ENCODE measurements at places on chromosomes 7 and 10.

GRCh38 chr7:135263321-135263970, 29.8 kb downstream of the STRA8 start:
- DNase-seq, result no peak

- no peak for DNase-seq
Measured at GRCh38 chr10:132328106-132328505, 3.9 kb upstream of the LRRC27 start.

GRCh38 chr7:498678-499641, 20.7 kb downstream of the PDGFA start:
- no peak for DNase-seq

GRCh38 chr7:115516341-115516740, 514.2 kb downstream of the TFEC start:
- DNase-seq, result no peak

DNA sequence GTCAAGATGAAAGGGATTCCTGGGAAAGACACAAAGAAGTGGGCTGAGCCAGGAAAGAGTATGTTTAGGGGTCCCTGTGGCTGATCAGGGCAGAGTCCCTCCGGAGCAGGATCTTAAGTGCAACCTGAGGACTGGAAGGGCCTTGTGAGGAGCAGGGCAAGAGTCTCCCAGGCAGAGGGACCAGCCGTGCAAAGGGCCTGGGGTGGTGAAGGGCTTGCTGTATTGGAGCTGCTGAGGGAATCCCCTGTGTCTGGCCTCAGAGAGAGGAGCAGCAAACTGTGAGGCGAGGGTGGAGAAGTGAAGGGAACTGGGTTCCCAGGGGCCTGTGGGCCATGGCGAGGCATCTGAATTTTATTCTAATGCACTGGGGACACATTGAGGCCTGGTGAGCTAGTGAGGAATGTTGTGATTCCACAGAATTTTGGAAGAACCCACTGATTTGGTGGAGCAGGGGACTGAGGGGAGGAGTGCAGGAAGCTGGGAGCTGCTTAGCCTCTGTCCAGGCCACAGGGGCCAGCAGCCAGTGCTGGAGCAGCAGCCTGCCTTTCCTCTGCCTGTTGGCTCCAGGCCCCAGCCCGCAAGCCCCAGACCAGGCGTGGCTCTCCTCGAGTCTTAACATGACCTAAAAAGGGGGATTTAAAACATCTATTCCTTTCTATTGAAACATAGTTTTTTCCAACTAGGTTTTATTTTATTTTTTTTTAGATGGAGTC, 138.4 kb upstream of the IGFBP3 start:
- DNase-seq, result no peak

- no peak for DNase-seq
Measured at GRCh38 chr10:61411706-61412105, 41.5 kb downstream of the TMEM26 start.

DNA sequence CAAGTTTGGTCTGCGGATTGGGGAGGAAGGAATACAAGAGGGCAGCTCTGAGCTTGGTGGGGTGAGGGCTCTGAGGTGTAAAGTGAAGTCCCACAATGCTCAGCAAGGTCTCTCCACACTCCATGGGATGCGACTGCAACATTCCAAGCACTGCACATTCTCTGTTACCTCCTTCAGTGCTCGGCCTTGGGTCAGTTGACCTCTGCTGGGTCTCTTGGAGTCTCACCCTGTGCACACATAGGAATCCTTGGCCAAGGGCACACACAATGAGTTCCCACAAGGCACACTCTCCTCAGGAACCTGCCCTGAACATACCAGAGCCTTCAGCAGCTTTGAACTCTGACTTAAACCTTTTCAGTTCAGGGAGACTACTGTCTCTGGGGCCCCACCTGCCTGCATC, 2.4 kb upstream of the WDFY4 start:
- no peak for DNase-seq

- DNase-seq, result no peak
Measured at GRCh38 chr10:71265201-71265575, 52.8 kb downstream of the UNC5B start.

- DNase-seq, result no peak
Measured at GRCh38 chr10:115028419-115028818, 64.7 kb upstream of the ATRNL1 start.

DNA sequence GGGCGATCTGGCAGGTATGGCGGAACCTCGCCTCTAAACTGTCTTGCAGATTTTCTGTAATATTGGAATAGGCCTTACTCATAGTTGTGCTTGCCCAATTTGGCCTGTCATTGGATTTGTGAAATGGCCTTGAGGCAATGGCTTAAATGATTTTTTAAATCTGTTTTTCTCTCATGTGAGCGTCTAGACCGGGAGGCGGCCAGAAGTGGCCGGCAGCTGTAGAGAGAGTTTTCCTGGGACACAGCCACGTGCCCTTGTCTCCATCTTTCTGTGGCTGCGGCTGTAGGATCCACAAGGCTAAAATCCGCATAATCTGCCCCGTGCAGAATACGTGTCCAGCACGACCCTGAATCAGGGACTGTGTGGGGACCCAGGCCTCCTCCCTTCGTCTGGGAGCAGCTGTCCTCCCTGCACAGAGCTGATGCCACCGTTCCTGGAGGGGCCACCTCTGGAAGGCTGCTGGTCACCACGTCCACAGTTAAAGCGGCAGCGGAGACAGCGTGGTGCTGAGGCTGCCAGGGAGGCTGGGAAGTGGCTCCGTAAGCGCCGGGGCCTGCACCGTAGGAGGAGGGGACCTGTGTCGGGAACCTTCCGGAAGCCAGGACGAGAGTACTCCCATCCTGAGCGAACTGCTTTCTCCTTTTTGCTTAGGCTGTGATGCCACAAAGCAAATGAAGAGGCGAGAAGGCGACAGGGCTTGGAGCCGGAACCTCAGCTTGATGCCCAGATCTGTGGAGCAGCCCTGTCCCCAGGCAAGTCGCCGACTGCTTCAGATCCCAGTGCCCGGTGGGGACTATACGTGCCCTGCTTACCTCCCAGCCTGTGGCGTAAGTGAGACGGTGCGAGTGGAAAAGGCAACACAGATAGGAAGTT, 99.8 kb downstream of the DYNC2I1 start:
- no peak for DNase-seq

GRCh38 chr10:107011105-107011504, 153.4 kb downstream of the SORCS1 start:
- DNase-seq, result no peak
